ENCODE measurements at places on chromosomes 12 and 14.

GRCh38 chr14:101859538-101859902 is 98.0 kb downstream of the PPP2R5C start:
- no peak for DNase-seq

- DNase-seq: peak; percentile 11
These were observed 203.5 kb upstream of the G2E3 start for GRCh38 chr14:30355431-30355913.

GRCh38 chr12:68468036-68468435 is 135.9 kb upstream of the MDM1 start:
- DNase-seq: no peak

- DNase-seq: no peak
These were observed 51.0 kb downstream of the SPTLC2 start for GRCh38 chr14:77565289-77565993.

Data from stimulated activated CD4-positive, alpha-beta T cell treated with anti-CD3 and anti-CD28 coated beads, Interleukin-12 subunit alpha, Interleukin-12 subunit beta, amount 100 ng/mL, for 48 hours (primary cell).